ENCODE measurements at places on chromosomes 11 and 22.

DNA sequence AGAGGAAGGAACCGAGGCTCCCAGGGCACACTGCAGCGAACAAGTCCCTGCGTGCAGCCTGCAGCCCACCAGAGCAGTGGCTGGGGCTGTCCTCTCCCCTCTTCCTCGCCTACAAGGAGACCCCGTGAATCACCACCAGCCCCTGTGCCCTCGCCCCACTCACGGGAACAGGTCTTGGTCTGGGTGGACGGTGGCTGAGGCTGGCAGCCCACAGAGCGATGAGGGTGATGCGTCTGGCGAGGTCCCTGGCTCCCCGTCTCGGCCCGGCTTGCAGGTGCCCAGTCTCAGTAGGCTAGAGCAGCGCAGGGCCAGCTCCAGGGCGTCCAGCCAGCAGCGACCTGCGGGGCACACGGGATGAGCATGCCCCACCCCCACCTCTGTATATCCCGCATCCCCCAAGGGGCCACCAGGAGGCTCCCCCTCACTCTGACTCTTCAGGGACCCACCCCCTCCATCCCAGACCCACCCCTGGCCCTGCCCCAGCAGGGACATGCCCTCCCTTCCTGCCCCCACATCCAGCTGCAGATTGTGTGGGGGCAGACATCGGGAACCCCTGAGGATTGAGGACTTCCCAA lies 50.5 kb upstream of the CARS1 start:
- DNase-seq = no peak

DNA sequence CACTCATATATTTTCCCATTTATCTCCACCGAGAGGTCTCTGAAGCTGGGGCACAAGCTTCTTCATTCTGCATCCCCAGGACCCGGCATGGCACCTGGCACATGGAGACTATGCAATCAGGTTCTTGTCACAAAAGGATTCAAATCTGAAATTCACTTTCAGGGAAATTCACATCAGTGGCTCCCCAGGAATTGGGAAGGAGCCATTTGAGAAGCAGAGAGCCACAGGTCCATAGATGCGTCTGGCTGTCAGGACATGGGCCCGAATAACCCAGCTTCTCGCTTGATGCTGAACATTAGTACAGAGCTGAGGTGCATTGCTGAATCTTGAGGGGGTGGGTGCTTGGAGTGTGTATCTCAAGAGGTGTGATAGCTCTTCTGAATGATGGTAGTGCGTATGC lies 82.5 kb downstream of the TSPAN18 start:
- DNase-seq = no peak

DNA sequence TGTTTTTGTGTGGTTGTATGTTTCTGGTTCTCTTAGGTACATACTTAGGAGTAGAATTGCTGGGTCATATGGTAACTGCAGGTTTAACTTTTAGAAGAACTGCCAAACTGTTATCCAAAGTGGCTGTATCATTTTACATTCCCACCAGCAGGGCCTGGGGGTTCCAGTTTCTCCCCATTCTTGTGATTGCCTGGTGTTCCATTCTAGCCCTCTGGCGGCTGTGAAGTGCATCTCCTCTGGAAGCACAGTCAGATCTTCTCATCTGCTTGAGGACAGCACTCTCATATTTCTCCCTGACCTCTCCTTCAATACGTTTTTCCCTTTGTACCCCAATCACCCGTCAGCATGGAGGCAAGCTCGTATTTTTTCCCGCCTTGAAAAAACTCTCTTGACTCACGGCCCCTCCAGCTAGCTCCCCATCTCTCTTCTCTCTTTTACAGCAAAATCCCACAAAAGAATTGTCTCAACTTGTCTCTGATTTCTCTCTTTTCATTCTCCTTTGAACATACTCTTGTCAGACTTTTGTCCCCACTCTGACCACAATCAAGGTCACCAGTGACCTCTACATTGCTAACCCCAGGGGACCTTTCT lies 56.8 kb upstream of the THY1 start:
- peak; percentile 33 for DNase-seq

DNA sequence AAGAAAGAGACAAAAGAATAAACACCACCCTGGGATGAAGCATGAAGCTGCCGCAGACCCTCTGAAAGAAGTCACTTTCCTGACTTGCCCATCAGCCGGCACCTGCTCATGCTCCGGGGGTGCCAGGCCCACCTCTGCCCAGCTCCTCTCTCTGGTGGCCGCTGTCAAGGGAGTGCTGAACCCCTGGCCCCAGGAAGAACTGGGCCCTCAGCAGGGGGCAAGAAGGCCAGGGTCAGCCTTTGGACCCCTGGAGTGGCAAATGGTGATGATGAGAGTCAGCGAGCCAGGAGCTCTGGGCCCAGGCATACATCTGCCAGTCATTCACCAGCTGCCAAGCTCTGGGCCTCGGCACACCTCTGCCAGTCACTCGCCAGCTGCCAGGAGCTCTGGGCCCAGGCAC lies 17.4 kb downstream of the TTLL8 start:
- DNase-seq = no peak

- DNase-seq = no peak
These were observed 928.9 kb downstream of the TBC1D22A start for GRCh38 chr22:47691152-47691895.

DNA sequence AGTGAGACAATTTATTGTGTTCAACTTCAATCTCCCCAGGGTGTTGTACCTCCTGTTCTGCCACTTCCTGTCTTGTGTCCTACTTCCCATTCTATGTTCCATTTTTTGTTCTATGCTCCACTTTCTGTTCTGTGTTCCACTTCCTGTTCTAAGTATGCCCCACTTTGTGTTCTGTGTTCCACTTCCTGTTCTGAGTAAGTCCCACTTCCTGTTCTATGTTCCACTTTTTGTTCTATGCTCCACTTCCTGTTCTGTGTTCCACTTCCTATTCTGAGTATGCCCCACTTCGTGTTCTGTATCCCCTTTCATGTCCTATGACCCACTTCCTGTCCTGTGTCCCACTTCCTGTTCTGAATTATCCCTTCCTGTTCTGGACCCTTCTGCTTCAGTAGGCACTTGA lies 732.7 kb downstream of the TBC1D22A start:
- DNase-seq = peak; percentile 64

- DNase-seq = no peak
These were observed 24.3 kb downstream of the SAAL1 start for GRCh38 chr11:18081551-18081950.

GRCh38 chr22:50477923-50478322 lies 3.1 kb upstream of the SBF1 start:
- no peak for DNase-seq

DNA sequence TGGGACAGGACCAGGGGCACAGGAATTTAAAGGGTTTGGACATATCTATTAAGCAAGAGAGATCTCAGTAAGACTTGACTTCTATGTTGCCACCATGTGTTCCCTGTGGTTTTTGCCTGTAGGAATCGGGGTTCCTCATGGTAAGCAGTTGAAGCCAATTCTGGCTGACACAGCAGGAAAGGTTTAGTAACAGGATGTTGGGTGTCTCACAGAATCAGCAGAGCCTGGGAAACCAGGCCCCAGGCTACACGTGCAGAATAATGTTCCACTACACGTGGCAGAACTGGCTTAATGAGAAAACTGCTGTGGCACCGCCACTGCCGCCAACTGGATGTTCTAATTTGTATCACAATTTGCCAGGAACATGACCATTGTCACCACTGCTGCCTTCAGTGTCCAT lies 264.6 kb upstream of the PLET1 start:
- no peak for DNase-seq

DNA sequence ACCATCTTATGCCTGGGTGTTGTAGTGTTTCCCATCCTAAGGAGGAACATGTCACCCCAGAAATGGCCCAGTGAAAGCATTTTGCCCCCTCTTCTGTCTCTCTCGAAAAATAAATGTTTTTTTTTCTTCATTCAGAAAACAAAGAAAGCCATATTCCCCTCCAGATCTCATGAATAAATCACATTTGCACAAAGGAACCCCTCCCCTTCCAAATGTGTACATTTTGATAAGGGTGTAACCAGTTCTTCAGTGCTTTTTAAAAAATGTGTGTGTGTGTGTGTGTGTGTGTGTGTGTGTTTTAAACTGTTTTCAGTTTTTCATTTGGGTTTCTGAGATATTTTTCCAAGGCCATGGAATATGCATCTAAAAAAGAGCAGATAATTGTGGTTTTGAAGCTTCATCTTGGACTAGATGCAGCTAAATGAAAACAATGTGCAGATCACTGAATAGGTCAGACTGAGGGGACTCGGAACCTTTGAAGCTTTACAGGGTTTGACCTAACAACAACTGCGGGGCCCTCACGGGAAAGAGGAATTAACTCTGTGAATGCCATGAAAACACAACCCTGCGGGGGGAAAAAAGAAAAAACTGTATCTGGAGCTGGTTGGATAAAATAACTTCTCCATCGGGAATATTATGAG lies 76.4 kb downstream of the YAP1 start:
- DNase-seq = no peak

DNA sequence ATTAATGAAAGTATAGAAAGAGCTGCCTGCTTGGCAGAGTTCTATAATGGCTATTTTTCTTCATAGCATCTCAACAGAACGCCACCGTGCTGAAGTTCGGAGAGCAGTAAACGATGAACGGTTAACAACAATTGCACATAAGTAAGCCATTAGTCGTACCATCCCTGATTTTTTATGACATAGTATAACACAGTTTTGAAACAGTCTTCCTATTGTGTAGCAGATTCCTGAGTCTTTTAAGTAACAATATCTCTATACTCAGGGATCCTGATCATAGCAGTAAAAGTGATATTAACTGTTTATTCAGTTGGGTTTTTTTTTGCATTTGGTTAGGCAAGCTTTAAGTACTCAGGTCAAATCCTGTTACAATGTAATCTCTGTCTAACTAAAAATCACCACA lies 8.4 kb downstream of the EMSY start:
- DNase-seq = no peak

DNA sequence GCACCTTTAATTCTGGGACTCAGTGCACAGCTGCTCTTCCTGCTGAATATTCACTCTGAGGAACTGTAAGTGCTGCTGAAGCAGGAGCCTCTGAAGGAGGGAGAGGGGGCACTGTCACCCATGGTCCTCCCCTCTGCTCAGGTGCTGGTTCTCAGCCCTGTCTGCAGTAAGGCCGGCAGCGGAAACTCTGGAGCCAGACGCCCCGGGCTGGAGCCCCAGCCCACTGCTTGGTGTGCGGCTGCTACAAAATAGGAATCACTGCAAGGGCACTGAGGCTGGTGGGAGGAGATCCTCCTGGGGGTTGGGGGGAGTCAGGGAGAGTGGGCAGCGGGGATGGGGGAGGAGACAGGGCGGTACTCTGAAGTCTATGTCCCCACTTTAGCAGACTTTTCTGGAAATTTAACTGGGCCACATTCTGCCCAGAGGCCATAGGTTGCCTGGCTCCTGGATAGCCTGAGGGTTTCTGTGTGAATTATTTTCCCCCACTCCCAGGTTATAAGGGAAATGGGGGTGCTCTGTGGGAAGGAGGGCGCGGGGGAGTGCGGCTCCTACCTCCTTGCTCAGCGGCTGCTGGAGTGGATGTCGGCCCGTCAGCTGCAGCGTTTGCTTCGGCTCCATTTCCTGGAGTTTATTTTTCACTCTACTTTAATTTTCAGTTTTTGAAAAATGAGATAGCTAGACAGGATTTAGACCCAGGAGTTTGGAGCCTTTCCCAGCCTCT lies 33.6 kb downstream of the TBC1D22A start:
- DNase-seq = no peak

- DNase-seq = no peak
These were observed 272.8 kb downstream of the CTTN start for GRCh38 chr11:70671083-70671482.

All from NAMALWA (cell line).